Activated CD4-positive, alpha-beta T cell treated with anti-CD3 and anti-CD28 coated beads, Interleukin-2, amount 10 ng/mL, durations not matched to agents 7 days and 5 days (primary cell): ENCODE measurements at places on chromosomes 1 and 21.

- no peak for DNase-seq
Observed at GRCh38 chr1:192167911-192168700, 9.8 kb downstream of the RGS18 start.

GRCh38 chr1:54228638-54229079 is 28.7 kb downstream of the MRPL37 start:
- DNase-seq: no peak

GRCh38 chr1:180192172-180192571 is 37.5 kb downstream of the QSOX1 start:
- DNase-seq: no peak

DNA sequence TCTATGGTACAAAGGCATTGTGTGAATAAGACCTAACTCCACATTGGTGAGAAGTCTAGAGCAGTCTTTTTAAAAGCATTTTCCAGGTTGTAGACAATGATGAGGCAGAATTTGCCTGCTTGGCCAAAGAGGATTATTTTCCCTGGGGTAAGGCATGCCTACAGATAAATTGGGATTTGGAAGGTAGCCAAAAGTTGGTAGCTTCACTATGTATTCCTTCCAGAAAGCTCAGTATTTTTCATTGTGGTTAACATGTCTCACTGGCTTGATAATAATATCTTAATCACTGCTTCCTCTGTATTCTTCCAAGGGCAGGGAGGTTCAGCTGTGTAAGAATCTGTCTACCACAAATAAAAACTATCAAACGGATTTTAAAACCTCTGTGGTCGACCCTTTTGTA is 590.8 kb upstream of the PRMT6 start:
- DNase-seq: no peak

DNA sequence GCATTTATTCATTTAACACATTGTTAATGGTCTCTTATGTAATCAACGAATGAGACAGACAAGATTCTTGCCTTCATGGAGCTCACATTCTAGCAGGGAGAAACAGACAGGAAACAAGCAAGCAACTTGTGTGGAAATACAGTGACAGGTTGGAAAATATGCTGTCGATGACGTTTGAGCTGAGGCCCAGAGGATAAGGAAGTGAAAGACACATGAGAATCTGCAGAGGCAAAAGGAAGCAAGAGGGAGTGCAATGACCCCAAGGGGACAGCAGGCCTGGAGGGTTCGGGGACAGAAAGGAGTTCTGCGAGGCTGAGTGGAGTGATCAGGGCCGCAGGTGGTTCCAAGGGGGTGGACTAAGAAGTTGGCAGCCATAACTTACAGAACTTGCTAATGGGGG is 60.6 kb upstream of the AKT3 start:
- DNase-seq: no peak

DNA sequence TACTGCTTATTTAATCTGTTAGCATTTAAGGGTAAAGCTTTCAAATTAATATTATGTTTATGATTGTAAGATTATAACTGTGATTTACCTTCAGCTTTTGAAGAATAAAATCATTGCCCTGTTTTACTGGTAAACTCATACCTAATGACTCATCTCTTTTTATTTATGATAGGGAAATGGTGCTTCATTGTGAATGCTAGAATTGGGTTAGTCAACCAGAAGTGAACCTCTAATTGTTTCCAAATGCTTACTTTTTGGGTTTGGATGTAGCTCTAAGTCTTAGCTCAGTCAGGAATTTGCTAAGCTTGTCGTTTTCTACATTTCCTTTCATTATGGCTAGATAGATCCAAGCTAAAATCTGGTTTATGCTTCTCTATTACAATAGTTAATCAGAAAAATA is 59.4 kb downstream of the SLC30A7 start:
- DNase-seq: no peak

- DNase-seq: no peak
Observed at GRCh38 chr1:179966551-179966950, 11.9 kb downstream of the CEP350 start.

DNA sequence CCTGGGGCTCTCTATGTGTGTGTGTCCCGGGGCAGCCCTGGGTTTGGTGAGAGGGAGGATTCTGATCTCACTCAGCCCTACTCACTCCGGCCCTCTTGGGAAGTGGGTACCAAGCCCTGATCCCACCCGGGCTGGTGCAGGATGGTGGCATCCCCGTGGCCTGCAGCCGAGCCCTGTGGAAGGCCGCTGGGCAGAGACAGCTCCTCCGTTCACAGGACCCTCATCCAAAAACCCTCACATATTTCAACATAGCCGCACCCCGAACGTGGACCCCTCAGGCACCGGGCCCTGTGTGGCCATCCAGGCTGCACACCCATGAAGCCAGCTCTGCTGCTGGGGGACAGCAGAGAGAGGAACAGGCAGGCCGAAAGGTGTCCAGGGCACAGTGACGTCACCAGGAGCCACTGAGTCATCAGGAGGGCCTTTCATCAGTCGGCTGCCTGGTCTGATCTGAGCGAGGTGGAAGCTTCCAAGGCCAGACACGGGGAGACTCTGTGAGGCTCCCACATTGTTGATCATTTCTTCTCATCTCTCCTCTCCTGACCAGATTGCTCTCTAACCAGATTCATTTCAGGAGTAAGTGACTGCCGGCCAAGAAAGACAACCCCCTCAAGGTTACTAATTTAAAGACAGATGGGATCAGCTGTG is 16.2 kb upstream of the GPR157 start:
- no peak for DNase-seq
